COR-L47 (cell line): ENCODE measurements at places on chromosomes 3 and 15.

- no peak for DNase-seq
These were observed 36.5 kb upstream of the INSYN1 start for GRCh38 chr15:73789521-73790240.

- DNase-seq: no peak
These were observed 9.4 kb downstream of the DAZL start for GRCh38 chr3:16595778-16596177.

DNA sequence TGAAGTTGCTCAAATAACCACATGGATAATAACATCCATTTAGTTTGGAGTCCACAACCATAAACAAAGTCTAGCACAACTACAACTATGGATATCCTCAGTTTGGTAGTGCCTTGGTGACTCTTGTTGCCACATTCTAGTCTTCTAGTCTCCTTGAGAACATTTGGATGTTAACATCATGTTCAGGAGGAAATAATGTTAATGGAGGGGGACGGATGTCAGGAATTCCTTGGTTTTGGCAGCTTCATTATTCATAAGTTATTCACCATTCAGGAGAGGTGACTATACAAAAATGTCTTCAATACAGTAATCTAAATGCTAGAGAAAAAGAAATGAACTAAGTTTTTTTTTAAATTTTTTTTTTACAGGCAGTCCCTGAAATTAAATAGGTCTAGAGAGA is 26.4 kb upstream of the GABPB1 start:
- no peak for DNase-seq

DNA sequence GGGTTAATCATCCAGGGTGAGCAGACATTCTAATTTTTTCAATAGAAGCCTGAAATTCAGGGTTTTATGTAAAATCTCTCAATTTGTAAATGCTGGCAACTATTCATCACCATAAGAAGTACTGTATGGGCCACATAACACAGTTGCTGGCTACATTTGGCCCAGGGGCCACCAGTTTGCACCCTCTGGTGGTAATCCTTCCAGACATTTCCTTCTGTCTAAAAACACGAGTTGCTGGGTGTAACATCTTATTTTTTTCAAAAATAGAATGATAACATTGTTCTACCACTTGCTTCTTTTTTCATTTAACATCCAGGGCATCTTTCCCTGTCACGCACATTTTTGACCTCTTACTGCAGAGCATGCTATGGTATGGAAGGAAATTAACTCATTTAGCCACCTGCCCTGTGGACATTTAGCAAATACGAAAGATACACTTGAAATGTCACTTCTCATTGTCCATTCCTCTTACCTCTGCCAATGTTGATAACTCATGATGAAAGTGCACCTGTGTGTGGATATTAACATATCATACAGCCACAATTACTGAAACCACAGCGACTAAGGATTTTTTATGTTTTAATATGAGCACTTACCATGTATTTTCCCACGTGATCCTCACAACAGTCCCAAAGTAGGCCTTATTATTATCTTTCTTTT is 117.5 kb upstream of the ARHGEF3 start:
- no peak for DNase-seq

- DNase-seq: no peak
These were observed 27.1 kb upstream of the SLC30A4 start for GRCh38 chr15:45549541-45550220.

GRCh38 chr3:136381051-136381450 is 130.9 kb downstream of the PCCB start:
- DNase-seq: no peak
